ENCODE measurements at places on chromosomes 2 and 18.

GRCh38 chr2:233178994-233179847 is 72.3 kb upstream of the ATG16L1 start:
- no peak for DNase-seq

GRCh38 chr2:226429476-226429875 is 370.1 kb downstream of the IRS1 start:
- no peak for DNase-seq

- DNase-seq: no peak
Observed at GRCh38 chr18:33781429-33781828, 203.4 kb downstream of the ASXL3 start.

GRCh38 chr2:63622751-63623150 is 34.0 kb downstream of the MDH1 start:
- DNase-seq: no peak

DNA sequence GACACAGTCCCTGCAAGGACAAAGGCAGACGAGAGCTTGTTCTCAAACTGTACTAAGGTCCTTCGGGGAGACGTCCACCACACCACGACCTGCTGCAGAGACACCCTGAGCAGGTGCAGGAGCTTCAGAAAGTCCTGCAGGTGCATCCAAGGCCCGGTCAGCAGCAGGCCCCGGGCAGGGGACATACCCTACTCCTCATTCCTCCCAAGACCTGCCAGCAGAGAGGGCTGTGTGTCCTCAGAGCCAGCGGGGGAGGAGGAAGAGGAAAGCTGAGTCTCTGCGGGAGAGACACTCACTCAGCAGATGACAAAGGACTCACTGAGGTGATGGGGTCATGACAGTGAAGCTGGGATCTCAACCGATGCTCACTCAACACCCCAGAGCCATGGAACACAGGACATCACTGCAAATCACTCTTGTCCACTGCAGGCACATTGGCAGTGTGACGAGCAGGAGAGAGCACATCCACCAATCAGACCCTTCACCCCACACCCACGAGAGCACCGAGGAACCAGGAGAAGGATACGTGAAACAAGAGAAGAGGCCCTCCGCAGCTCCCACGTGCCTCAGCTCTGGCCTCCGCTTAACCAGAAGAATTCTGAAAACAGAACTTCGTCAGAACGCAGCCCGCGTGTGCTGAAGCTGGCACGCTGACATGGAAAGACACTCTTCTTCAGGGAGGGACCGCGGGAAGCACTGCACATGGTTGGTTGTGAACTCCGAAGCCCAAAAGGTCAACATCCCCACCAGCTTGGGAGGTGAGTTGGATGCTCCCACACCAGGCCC is 9.3 kb downstream of the HDAC4 start:
- no peak for DNase-seq

- no peak for DNase-seq
Observed at GRCh38 chr2:66957677-66958076, 439.5 kb upstream of the ETAA1 start.

DNA sequence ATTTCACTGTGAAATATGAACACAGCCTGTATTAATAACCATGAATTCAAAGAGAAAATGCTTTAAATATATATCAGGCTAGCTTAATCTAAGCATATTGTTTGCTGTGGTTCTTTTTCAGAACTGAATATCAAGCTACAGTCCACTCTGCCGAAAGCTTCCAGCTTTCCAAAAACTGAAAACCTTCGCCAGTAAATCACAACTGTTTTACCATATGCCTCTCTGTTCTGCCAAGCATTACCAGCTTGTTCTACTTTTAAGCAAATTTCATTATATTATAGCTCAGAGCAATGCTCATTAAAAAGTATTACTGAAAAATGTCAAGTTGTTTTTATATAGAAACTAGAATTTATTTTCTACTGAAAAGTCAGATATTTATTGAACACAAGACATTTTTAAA is 277.4 kb downstream of the NRXN1 start:
- DNase-seq: no peak

- DNase-seq: no peak
Observed at GRCh38 chr18:43312891-43313290, 35.6 kb upstream of the SYT4 start.

DNA sequence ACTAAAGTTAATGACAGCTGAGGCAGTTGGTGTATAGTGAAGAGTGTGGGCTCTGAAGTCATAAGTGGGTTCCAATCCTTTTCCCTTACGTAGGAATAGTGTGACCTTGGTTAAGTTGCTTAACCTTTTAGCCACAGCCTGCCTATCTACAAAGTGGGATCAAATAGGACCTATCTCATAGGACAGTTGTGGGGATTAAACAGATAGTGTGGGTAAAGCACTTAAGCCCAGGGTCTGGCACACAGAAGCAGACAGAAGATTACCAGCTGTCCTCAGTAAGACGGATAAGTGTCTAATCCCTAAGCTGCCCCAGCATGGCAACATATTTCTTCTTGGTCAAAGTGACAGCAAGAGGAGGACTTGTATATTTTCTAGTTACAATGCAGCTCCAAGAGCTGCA is 28.2 kb downstream of the UBE2F start:
- DNase-seq: no peak

DNA sequence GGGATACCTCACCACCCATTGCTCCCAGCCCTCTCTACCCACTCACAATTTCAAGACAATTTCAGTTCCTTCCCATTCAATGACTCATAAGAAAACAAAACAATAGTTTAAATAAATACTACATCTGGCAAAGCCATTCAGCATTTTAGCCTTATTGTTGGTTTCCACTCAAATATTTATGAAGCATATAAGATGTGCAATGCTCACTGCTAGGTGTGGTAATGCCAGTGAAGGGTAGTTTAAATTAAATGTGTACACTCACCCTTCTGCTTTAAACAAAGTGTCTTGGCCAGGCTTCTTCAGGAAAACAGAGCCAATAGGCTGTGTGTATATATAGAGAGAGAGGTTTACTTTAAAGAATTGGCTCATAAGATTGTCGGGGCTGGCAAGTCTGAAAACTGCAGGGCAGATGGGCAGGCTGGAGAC is 37.0 kb downstream of the INO80C start:
- no peak for DNase-seq

DNA sequence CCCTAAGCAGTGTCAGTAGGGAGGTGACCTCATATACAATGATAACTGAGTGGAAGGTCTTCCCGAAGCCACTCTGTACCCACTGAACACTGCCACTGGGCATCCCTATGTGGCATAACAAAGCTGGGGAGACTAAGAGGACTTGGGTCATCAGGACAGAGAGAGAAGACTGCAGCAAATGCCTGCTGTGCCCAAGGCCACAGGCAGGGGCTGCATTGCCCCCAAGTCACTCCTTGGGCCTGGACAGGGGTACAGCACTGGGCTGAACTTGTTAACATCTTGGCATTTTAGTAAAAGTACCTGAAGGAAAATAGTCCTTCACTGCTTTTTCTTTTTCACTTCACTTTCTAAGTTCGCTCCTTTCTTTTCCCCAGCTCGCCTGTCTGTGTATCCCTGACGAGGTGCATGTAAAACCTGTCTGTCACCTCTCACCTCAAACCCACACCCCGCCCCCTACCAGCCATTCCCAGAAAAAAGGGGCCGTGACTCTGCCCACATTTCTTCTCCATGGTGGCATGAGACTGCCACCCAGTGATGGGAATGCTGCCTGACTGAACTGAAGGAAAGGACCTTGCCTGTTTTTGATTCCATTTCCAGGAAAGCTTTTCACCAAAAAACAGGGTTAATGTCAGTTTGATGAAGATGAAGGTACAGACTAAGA is 62.9 kb downstream of the MTHFD2 start:
- no peak for DNase-seq

GRCh38 chr2:128590309-128591021 is 271.8 kb upstream of the HS6ST1 start:
- DNase-seq: no peak

- no peak for DNase-seq
Observed at GRCh38 chr2:118689033-118689432, 158.4 kb downstream of the EN1 start.

DNA sequence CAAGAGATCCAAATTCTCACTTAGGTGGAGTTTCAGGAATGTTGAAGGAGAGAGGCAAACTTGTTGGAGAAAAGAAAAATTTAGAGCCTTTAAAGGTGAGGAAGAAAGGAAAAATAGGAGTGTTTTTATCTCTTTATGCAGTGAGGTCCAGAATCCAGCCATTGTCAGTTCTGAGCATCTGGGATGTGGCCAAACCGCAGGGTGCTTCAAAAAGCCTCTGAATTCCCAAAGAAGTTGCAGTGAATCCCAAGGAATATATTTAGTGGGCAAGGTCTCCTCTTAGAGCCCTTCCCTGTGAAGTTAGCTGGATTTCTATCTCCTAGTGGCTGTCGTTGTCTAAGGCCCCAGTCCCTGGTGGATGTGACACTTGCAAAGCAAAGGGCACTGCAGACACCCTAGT is 51.2 kb downstream of the MTCL1 start:
- DNase-seq: no peak

- no peak for DNase-seq
Observed at GRCh38 chr18:59763541-59764136, 66.4 kb upstream of the CCBE1 start.

DNA sequence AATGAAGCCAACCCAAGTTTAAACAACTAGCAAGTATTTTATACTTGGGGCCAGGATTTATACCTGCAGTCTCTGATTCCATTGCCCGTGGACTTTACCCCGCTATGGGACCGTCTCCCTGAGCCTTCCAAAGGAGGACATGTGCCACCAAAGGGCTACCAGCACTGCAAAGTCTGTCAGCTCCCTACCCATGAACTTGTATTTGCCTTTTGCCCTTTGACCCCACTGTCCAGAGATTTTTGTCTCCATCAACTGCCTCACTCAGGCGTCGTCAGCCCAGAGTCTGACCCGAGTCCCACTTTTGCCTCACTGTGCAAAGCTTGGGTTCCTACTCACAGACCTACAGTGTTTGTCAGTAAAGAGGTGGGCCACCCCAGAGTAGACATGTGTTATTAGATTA is 40.6 kb downstream of the B3GNT2 start:
- no peak for DNase-seq

- no peak for DNase-seq
Observed at GRCh38 chr2:148044322-148044721, 23.4 kb downstream of the MBD5 start.

DNA sequence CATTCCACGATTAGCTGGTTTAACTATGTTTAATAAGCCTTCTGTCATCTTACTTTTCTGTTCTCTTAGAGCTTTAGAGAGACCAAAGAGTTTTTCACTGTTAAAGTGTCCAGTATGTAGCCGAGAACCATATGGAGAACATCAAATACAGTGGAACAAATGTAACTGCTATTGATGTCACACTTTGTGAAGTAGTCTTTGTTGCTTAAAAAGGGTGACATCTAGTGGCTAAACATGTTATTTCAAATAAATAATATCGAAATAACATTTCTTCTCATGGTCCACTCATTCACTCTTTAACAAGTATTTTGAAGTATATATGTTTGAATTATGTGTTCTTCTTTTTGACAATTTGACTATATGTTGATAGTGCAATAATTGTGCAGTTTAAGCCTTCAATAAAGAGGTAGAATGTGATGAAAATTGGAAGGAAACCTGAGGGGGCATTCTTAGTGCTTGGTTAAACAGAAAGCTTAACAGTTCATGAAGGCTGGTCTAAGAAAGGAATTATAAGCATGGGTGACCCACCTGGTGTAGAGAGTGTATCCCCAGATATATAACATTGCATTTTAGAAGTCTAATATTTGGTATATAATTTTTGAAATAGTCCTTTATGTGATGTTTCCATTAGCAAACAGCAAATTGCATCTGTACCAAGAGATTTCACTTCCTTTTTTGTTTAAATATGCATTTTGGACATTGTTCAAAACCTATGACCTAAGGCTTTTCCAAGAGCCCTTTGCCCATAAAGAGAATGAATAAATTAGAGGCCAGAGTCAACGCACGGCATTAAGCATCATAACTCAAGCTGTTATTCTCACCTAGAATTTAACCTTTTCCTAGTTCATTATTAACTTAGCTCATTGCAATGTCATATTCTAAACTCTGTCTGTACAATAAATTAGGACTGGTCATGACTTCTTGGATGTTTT is 112.1 kb downstream of the KYNU start:
- no peak for DNase-seq

DNA sequence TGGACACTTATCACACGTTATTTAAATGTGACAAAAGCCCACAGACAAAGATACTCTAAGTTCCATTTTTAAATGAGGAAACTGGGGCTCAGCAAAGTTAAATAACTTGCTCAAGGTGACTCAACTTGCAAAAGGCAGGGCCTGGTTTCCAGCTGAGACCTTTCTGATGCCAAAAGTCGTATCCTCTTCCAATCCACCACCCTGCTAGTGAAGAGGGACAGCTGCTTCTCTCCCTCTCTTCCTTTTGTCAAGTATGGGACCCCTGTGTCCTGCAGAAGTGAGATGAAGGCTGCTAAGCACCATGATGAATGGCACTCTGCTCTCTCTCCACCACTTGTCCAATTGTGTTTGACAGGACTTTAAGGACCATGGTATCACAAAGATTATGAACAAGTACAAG is 140.9 kb downstream of the DYM start:
- DNase-seq: no peak

DNA sequence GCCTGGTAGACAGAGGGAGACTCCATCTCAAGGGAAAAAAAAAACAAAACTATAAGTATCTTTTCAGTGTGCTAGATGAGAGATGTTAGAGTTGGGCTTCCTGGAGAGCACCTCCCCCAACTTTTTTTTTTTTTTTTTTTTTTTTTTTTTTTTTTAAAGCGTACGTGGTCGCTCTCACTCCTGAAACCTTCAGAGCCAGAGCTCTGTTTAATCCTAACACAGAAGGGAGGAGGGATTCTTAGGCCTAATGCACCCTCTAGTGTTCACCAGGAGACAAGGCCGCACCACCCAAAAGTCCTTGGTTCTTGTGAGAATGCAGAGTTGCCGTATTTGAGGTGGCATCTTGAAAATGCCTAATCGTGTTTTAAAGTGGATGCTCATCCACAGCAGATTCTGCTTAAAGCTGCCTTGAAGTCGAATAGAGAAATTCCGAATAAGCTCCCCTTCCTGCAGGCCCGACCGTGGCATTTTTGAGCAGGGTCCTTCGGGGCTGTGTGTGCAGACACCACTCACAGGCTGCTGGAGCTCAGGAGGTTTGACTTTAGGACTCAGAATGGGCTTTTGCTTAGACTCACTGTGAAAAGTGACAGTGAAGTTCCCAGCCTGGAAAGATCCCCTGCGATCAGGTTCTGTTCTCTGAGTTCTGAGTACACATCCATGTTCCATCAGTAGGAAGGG is 252.6 kb downstream of the AGAP1 start:
- peak; percentile 7 for DNase-seq

GRCh38 chr2:11102466-11102865 is 52.8 kb upstream of the SLC66A3 start:
- no peak for DNase-seq

GRCh38 chr2:75094405-75094804 is 104.9 kb downstream of the TACR1 start:
- DNase-seq: no peak

DNA sequence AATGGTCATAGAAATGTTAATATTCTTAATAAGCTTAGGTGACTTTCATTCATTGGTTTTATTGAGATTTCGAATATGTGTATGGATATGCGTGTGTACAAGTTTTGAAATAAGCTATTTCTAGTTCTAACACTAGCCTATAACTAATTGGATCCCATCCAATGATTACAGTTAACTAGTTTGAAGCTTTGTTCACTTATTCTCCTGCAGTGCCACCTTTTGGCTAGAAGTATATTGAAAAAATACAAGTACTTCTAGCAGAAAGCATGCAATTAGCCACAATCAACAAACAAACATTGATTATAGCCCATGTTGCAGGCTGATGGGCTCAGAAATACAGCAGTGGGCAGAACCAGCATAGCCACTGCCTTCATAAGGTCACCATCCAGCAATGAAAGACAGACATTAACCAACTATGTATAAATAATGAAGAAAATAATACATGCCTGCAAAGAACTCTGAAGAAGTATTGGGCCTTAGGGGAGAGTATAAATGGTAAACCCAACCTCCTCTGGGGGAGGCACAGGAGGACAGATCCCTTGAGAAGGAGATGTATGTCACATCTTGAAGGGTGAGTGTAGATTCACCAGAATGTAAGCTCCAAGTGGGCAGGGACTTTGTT is 5.1 kb upstream of the PIEZO2 start:
- DNase-seq: no peak
